Liver (tissue), 10 donors: ENCODE measurements at places on chromosomes 6 and 20. TPM values are rescaled to one million over a fixed set of nuclear protein-coding genes. Genes with fewer than 3 reads are reported as not detected.

ROS1 gene
- total RNA-seq = not detected

LRFN2 gene
- total RNA-seq = not detected

CDK5RAP1 gene
- 22.1 TPM for total RNA-seq

UBE2J1 gene
- 20.0 TPM for total RNA-seq

KCNK15 gene
- total RNA-seq = not detected
